Right hindlimb (tissue), 1 donor: ENCODE measurements at places on chromosomes 7 and 10.
A peak's percentile ranks its signal among the peaks of the same experiment; 100 is the strongest.

DNA sequence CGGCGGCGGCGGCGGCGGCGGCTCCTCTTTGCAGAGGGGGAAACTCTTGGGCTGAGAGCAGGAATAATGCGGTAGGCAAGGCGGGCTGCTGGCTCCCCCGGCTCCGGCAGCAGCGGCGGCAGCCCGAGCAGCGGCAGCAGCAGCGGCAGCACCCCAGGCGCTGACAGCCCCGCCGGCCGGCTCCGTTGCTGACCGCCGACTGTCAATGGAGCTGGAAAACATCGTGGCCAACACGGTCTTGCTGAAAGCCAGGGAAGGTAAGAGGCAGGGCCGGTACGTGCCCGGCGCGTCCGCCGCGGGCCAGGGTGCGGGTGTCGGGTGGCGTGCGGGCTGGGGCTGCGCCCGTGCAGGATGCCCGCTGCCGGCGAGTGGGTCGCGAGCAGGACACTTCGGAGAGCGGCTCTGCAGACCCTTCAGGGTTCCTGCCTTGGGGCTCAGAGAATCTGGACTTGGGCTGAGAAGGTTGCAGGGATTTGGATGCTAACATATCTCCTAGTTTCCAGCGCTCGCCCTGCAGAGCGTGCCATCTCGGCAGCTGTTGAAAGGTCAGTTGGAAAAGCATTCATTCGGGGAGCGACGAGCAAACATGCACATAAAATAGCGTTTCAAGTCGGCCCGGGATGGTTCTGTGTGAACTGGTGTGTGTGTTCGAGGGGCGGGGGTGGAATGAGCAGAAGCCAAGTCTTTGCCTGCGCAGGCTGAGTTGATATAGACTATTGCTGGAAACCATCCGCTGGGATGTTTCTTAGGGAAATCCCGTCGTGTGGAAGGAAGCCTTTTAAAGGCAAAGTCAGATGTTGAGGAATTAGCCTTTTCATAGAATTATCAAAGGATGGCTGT is 562 bp downstream of the GRK5 start:
- peak; percentile 72 for DNase-seq

GRCh38 chr7:43625453-43625852 is 42.5 kb downstream of the STK17A start:
- DNase-seq: no peak

DNA sequence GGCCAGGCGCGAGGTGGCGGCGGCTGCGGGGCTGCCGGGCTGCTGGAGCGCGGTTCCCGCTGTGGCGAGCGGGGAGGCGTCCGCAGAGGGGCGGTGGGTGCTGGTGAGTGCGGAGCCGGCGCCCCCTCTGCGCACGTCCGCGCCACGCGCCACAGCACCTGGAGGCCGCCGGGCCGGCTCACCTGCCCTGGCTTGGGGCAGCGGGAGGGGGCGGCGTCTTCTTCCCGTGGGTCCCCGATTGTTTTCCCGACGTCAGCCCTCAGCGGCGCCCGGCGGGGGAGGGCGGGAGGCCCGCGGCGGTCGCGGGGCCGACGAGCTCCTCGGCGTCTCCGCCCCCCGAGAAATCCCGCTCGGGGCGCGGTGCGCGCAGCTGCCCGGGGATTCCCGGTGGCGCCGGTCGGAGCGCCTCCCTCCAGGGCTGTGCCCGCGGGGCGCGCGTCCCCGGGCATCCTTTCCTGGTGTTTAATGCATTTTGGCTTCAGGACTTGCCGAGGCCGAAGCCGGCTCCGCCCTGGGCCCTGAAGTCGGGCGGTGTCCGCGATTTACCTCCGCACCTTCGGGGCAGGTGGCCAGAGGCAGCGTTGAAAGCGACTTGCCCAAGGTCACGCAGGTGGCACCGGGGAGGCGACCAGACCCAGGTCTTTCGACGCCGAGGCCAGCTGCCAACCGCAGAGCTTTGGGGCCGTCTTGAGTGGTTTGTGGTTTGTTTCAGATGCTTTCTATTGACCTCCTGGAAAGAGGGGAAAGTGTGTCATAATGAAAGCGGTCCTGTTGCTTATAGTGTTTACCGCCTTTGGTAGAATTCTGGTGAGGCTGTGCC is 561 bp downstream of the PLEKHA1 start:
- DNase-seq: peak; percentile 73

GRCh38 chr10:98513704-98514103 is 67.0 kb upstream of the HPS1 start:
- DNase-seq: no peak

GRCh38 chr7:23004247-23004520 is 9.7 kb downstream of the HYCC1 start:
- DNase-seq: no peak

DNA sequence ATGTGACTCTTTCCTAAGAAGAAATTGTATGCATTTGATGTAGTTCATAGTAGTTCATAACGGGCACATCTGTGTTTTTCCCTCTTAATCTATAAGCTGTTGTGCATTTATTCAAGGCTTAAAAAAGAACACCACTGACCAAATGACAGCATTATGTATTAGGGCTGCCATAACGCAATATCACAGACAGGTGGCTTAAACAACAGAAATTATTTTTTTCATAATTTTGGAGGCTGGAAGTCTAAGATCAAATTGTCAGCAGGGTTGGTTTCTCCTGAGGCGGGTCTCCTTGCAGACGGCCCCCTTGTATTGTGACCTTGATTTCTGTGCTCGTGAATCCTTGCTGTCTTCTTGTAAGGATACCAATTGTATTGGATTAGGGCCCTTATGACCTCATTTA is 627 bp upstream of the SSMEM1 start:
- no peak for DNase-seq

GRCh38 chr10:6019010-6019782 is 41.9 kb upstream of the IL15RA start:
- no peak for DNase-seq

- DNase-seq: no peak
Measured at GRCh38 chr10:107579970-107580369, 415.5 kb upstream of the SORCS1 start.

DNA sequence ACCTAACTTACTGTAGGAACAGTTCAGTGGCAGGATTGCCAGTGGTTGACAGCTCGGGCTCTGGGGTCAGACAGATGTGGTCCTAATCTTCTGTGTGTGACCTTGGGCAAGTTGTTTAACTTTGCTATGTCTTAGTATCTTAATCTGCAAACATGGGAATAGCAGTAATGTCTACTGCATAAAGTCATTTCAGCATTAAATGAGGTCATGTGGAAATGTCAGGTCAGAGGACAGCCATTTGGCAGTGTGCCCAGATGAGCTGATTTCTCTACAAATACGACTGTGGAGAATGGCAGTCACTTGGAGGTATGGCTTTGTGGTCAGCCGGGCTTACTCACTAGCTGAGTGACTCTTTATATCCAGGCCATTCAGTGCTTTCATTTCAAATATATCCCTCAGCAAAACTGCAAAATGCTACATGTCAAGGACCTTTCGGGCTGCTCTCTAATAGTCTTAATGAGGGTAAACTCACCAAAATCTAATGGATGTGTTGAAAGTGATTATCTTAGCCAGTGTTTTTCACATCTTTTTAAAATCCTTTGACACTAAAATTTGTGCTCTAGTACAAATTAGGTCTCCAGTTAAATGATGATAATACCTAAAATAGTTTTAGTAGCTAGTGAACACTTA is 171.4 kb downstream of the ST7 start:
- peak; percentile 69 for DNase-seq

DNA sequence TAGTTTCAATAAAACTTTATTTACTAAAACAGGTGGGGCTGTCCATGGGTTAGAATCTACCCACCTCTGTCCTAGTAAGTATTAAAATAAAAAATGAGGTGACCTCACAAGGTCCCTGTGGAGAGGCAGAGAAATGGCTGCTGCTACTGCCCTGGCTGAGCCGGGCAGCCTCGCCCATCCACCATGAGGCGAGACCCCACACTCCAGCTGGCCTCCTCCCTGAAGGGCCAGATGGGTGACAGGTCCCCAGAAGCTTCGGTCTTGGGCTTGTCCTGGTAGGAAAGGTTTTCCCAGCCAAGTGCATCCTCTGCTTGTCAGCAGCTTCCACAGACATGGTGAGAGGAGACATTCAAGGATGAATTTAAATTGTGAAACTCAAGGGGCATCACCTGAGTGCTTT is 565.8 kb downstream of the PTPRN2 start:
- DNase-seq: no peak

GRCh38 chr7:82080254-82080927 is 310.5 kb upstream of the HGF start:
- DNase-seq: no peak

GRCh38 chr10:71836596-71836974 is 14.5 kb downstream of the PSAP start:
- no peak for DNase-seq

DNA sequence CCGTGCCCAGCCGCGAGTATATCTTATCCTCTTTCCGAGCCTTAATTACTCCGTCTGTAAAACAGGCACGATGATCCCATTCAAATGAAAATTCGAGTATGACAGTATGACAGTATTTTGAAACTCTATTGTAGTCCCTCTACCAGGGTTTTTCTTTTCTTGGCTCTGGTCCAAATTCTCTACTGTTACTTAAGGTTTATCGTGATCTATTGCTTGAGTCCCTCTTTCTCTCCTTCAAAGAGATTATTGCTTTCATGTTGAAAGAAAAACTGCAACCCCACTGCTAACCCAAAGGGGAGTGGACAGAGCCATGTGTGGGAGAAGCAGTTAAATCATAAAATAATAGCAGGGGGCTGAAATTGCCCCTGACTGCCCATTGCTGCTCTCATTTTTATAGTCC is 1156.6 kb upstream of the AUTS2 start:
- DNase-seq: no peak

DNA sequence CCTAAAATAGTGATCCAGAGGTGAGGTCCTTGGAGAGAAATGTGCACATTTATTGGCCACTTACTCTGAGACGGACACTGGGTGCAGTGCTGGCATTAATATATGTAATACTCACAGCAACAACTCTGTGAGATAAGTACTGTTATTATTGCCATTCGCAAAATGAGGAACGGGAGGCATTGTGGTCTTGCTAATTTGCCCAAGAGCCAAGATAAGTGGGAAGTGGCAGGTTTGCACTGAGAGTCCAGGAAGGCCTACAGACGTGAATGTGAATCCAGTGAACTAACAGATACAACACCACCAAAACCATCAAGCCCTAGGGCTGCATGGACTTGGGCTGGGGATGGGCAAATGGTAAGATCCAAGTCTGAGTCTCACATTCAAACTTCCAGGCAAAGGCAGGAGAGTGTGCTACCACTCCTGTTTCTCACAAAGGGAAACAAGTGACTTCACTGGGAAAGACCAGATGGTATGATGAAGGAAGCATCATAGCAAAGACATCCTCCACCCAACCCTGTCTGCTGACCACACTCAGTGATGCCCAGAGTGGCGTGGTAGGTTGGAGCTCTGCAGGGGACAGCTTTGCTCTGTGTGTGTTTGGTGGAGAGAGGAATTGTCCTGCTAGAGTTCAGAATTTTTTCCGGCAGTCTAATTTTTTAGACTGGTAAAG is 19.2 kb downstream of the TMEM273 start:
- DNase-seq: no peak

DNA sequence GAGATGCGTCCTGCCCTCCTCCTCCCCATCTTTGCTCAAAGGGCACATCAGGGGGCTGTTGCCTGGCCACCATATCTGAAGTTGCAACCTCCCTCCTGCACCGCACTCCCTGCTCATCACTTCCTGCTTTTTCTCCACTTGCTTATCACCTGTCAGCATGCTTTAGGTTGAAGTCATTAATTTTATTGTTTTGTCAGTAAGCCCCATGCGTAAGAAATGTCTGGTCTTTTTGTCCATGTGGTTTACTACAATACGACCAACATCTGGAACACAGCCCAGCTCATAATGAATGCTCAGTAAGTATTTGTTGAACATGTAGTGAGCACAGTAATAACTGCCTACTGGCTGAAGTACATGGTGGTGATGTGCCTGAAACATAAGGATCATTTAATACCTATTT is 71.6 kb upstream of the GJD4 start:
- DNase-seq: no peak

DNA sequence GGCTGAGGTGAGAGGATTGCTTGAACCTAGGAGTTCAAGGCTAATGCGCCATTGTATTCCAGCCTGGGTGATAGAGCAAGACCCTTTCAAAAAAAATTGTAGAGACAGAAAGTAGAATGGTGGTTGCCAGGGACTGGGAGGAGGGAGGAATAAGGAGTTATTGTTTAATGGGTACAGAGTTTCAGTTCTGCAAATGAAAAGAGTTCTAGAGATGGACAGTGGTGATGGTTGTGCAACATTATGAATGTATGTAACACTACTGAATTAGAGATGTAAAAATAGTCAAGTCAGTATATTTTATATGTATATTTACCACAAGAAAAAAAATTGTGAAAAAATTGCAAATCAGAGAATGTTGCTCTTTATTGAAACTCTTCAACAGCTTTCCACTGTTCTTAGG is 266.5 kb upstream of the NPY start:
- no peak for DNase-seq

DNA sequence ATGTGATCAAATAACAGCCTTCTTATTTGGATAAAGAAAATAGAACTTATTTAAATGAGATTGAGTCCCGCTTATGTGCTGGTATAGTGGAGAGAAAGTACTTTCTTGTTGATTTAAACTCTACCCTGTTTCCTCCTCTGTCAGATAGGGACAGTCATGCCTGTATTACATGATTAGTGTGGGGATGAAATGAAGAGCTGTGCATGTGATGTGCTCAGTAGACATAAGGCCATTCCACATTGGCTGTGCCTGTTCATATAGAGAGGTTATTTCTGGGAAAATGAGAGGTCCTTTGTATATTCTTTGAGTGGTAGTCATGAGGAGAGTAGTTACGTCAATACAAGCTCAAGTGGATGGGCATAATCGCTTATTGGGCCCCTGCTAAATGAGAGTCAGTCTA is 5.7 kb downstream of the MTURN start:
- DNase-seq: no peak

GRCh38 chr10:79561257-79561656 is 1.1 kb upstream of the SFTPA2 start:
- DNase-seq: no peak

GRCh38 chr7:1847260-1848001 is 177.4 kb downstream of the ELFN1 start:
- peak; percentile 15 for DNase-seq

- no peak for DNase-seq
Measured at GRCh38 chr7:91107460-91107859, 156.8 kb upstream of the FZD1 start.

GRCh38 chr7:79927116-79927515 is 207.5 kb upstream of the GNAI1 start:
- DNase-seq: no peak

- peak; percentile 66 for DNase-seq
Measured at GRCh38 chr10:30534465-30535144, 94.9 kb downstream of the LYZL2 start.

- DNase-seq: no peak
Measured at GRCh38 chr10:28694530-28694929, 17.2 kb downstream of the BAMBI start.

- no peak for DNase-seq
Measured at GRCh38 chr10:116085323-116085722, 187.7 kb downstream of the GFRA1 start.

- DNase-seq: no peak
Measured at GRCh38 chr7:45457591-45457990, 116.6 kb upstream of the ADCY1 start.

DNA sequence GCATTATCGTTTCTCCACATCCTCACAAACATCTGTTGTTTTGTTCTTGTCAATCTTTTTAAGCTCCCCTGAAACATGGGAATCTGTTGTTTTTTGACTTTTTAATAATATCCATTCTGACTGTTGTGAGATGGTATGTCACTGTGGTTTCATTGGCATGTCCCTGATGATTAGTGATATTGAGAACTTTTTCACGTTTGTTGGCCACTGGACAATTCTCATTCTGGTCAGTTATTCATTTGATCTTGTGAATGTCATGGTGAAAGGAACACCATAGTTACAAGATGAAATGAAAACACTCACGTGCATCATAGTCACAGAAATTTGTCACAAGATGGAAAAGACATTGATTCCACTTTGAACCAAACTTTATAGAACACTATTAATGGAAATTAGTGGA is 20.5 kb upstream of the SGCE start:
- DNase-seq: no peak
